Hematopoietic multipotent progenitor cell treated with erythropoietin and hydrocortisone succinate and interleukin-3 and kit ligand, for 8 days (in vitro differentiated cells): ENCODE measurements at places on chromosomes 13 and 19.

DNA sequence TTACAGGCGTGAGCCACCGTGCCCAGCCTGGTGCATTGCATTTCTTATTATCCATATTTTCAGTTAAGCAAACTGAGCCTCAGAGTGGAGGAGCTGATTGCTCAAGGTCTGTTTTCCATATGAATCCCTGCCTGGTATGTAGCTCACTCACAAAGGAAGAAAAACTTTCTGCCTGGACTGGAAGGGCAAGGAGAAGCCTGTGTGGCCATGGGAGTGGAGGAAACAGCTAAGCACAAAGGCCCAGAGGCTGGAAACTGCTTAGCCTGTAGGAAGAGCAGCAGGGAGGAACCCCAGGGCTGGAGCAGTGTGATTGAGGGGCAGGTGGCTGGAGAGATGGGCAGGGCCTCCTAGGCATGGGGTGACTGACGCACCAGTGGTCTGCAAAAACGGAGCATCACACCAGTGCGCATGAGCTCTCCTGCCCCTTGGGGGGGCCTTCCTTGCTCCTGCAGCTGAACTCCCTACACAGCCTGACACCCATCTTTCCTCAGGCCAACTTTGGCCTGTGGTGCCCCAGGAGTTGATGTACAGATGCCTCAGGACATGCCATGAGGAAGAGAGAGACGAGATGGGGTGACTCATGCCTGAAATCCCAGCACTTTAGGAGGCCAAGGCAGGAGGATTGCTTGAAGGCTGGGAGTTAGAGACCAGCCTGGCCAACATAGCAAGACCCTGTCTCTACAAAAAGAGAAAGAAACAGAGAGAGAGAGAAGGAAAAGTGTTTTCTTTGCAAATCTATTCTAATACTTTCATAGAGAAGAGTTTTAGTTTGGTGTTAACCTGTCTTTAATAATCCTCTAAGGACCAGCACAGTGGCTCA is 2.8 kb upstream of the HNRNPM start:
- no peak for DNase-seq

DNA sequence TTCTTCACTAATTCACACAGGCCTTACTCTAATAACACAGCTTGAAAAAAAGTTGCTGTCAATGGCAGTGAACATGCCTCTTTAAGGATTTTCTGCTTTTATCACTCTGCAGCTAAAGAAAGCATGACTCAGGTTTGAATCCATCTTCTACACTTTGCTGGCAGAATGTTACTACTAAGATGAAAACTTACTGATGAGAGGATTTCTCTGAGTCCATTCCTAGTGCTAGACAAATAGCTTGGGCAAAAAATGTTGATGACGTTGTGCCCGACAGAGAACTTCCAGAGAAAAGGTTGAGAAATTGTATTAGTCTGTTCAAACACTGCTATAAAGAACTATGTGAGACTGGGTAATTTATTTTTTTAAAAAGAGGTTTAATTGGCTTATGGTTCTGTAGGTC is 572.0 kb downstream of the IRS2 start:
- DNase-seq = no peak

- no peak for DNase-seq
Measured at GRCh38 chr19:55611300-55611982, 6.0 kb downstream of the ZNF865 start.

- DNase-seq = no peak
Measured at GRCh38 chr13:109314101-109314500, 472.3 kb downstream of the IRS2 start.

- peak; percentile 83 for DNase-seq
Measured at GRCh38 chr19:3175781-3176714, 2.5 kb upstream of the S1PR4 start.

- no peak for DNase-seq
Measured at GRCh38 chr19:29576761-29577648, 29.1 kb upstream of the POP4 start.

- peak; percentile 29 for DNase-seq
Measured at GRCh38 chr13:45826731-45827130, 24.8 kb downstream of the SIAH3 start.

DNA sequence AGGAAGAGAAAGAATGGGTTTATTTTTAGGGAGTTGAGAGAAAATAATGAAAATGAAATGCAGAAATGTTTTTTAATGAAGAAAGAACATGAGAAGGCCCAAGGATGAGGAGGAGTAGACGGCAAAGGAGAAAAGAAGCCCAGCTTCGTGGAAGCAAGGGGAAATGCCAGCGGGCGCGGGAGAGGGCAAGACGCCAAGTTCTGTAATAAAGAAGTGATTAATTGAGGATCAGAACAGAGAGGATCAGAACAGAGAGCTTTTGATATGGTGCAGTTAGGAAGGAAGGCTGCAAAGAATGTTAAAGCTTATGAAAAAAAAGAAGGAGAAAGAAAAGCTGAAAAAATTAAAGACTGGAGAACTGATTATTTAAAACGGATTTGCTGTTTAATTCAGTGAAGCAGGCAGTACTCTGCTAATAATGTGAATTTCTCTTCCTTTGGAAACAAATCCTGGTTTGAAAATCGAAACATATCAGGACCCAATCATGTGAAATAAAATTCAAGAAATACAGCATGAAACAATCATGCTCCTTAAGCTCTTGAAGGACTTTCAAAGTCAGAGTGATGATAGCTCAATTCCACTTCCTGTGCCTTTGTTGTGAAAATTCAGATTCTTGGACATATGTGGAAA is 99.3 kb upstream of the SOX1 start:
- no peak for DNase-seq

GRCh38 chr19:13255041-13255718 is 105.0 kb downstream of the IER2 start:
- DNase-seq = no peak

DNA sequence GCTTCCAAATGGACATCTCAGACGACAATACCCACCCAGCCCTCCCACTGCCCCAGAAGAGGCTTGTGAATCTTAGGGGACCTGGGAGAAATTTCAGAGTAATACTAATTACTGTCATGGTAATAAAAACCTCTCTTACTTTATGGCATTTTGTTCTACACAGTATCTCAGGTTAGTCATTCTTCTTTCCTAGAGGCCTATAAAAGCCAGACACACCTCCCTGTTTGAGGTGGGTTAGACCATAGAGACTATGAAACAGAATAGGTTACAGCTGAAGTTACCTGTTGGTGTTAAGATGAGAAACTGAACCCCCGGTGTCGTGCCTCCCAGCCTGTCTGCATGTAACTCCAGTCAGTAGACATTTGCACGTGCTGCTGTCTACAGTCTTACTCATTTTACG is 113.9 kb downstream of the SLC7A1 start:
- no peak for DNase-seq

- no peak for DNase-seq
Measured at GRCh38 chr13:94878602-94879165, 166.3 kb upstream of the SOX21 start.

DNA sequence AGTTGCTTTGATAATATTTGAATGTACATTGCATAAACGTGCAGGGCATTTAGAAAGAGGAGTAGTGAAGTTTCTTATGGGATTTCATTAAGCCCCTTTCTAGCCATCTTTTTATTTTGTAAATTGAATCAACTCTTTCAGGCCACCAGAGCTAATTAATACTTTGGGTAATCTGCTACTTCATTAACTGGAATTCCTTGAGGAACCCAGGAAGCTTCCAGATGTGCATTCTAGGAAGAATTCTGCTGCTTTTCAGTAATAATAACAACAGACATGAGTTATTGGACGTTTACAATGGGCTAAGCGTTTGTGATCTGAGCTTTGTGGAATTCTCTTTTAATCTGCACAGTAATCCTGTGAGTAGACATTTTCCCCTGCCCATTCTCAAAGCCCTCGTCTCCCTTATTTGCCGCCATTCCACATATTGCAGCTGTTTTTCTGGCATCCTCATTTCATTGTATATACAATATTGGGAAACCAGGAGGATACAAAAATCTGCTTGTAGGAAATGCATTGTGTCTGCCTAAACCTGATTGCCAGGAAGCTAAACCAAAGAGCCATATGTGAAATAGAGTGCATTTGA is 103.9 kb downstream of the HS6ST3 start:
- DNase-seq = no peak

DNA sequence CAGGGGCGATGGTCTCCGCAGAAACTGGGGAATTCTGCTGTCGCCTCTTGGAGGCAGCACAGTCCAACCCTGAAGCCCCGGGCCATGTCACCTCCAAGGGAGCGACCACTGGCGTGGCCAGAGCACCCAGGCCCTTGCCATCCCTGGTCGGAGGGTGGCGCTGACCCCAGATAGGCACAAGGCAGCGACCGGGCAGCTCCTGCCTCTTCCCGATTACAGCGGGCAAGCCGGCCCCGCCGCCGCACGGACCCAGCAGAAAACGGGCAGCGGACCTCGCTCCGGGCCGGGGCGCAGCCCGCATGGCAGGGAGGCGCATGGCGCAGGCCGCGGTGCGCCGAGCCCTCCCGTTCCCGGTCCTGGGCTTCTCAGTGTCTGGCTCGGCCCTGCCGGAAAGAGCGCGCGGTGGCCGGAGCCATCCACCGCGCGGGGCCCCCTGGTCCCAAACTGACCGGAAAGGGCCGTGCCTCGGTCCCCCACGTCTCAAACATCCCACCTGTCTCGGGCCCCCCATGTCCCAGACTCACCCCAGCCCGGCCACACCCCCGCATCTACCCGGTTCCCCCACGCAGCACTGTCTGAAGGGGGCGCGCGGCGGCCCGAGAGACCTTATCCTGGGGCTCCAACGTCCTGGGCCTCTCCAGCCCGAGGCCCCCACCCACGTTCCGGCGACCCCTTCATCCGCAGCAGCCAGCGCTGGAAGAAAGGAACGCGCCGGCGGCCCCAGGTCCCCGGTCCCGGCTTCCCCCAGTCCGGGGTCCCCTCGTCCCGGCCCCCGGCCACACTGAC is 727 bp downstream of the CERS1 start:
- peak; percentile 28 for DNase-seq

DNA sequence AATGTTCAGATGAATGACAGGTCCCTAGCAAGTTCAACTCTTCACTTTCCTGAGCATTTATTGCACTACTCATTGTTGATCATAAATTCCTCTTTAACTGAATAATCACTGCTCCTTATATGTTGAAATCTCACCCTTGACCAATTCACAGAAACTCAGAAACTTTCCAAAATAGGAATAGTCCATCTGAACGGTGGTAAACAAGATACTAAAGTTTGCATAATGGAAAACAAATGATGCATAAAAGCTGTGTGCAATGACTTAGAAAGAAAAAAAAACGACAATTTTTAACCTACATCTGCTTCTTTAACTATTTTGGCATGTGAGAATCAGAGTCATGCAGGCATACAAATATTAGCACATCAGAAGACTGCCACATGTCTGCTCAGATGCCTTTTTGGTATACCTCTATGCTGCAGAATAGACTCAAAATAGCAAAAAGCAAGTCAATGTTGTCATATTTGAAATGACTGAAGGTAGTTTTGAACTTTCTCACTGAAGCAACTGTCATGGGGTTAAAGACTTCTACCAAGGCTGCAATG is 34.8 kb downstream of the SLC10A2 start:
- DNase-seq = no peak

GRCh38 chr19:28605501-28606268 is 607.3 kb downstream of the UQCRFS1 start:
- no peak for DNase-seq

- DNase-seq = no peak
Measured at GRCh38 chr13:28321756-28322155, 173.2 kb downstream of the FLT1 start.

DNA sequence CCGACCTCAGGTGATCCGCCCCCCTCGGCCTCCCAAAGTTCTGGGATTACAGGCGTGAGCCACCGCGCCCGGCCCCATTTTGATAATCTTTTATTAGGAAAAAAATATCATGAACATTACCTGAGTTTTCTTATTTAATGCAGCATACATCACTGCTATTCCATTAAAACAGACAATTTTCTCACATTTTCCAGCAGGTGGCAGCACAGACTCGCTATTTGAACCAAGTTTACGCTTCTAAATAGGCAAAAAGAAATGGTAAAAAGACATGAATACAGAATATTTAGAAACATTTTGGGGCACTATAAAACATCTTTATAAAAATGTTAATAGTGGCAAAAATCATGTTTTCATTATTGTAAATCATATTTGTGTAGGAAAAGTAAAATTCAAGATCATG is 903.1 kb downstream of the SLITRK6 start:
- peak; percentile 73 for DNase-seq

- no peak for DNase-seq
Measured at GRCh38 chr19:11257846-11258380, 4.4 kb downstream of the DOCK6 start.

DNA sequence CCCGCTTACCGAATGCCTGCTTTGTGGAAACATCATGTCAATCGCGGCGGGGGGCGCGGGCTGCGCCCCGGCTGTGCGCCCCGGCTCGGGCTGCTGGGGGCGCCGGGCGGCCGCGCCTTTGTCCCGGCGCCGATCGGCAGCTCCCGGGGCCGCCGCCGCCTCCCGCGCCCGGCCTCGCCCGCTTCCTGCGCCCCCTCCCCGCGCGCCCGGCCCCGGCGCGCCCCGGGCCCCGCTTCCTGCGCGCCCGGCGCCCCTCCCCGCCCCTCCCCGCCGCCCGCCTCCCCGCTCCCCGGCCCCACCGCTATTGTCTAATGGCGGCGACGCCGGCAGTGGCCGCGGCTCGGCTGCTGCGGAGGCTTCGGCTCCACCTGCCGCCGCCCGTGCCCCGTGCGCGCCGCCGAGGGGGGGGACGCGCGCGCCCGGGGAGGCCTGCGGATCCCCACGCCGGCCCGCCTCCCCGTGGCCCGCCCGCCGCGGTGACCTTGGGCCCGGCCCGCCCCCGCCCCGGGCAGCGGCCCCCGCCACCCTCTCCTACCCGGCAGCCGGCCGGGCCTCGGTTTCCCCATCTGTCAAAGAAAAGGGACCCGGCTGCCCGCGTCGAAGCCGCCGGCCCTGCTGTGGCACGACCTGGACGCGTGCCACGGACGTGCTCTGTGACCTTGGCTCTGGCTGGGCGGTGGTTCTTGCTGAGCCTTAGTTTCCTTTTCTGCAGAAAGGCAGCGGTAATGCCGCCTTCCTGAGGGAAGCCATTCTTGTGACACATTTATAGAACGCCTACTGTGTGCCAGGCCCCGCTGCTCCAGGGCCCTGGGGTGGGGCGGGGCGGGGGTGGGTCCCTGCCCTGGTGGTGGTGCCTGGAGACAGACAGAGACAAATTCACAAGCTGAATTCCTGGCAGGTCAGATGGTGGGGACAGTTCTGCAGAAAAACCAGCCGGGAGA is at the start of gene TLE5:
TLE5 (minus strand) TSS at position 331 of the 941 bp plus-strand sequence; CDS start at position 36, 295 bp downstream.
- peak; percentile 52 for DNase-seq

- DNase-seq = peak; percentile 35
Measured at GRCh38 chr19:47232422-47233211, 1.6 kb upstream of the BBC3 start.

DNA sequence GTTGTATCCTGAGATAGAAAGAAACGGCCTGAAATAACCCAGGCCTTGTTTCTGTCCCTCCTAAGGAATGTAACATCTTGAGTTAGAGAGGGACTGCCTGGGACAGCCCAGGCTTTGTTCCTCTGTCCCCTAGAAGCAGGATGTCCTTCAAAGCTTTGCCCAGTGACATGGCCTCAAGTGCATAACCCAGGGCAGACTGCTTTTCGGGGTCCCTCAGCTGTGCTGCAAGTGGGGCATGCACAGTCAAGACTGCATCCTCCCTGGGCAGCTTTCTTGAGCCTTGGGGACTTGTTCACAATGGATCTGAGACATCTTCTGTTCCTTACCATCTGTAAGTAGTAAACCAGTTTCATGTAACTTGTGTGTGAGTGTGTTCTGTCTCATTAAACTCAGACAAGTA is 7.5 kb upstream of the EPSTI1 start:
- DNase-seq = no peak
